ENCODE measurements at places on chromosomes 1 and 21.

DNA sequence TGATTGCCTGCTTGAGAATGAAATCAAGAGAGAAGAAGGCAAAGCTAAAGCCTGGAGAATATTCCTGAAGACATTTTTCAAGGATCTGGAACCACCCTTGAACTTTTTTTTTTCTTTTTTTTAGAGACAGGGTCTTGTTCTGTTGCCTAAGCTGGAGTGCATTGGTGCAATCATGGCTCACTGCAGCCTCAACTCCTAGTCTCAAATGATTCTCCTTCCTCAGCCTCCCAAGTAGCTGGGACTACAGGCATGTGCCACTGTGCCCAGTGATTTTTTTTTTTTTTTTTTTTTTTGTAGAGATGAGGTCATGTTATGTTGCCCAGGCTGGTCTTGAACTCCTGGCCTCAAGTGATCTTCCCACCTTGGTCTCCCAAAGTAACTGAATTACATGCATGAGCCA lies 22.2 kb upstream of the IRF2BP2 start:
- DNase-seq: no peak

GRCh38 chr1:24327891-24328290 lies 8.7 kb downstream of the GRHL3 start:
- no peak for DNase-seq

- no peak for DNase-seq
Observed at GRCh38 chr1:109482791-109483671, 674 bp upstream of the ATXN7L2 start.

DNA sequence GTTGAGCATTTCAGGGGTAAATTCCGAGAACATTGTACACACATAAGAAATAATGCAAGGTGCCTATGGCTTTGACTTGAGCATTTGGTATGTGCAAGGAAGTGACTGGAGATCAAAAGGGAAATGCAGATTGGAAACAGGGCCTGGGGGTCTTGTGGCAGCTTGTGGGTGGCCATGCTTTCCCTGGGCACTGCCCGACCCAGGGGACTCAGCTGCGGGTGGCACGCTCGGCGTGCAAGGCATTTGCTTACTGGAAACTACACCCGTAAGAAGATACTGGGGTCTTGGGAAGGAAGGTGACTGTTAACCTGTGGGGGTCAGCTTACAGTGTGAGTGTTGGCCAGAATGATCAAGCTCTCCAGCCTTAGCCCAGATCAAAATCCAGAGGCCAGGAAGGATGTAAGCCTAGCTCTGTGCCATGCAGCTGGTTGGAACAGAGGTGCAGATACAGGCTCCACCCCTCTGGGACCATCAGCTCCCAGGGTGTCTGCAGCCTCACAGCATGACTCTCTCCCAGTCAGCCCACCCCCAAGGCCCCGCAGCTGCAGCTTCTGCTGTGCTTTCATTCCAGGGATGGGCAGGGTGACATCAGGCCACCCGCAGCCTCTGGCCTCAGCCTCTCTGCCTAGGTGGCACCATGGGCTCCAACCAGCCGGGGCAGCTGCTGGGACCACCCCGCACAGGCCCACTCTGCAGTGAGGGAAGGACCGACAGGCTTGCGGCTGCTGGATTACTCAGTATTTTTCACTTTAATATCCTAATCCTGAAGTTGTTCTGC lies 55.1 kb downstream of the KIF26B start:
- DNase-seq: no peak

- no peak for DNase-seq
Observed at GRCh38 chr1:12173631-12174121, 6.9 kb downstream of the TNFRSF1B start.

GRCh38 chr1:3320246-3321152 lies 134.0 kb upstream of the ARHGEF16 start:
- DNase-seq: no peak

- DNase-seq: no peak
Observed at GRCh38 chr1:214685906-214686305, 82.9 kb downstream of the CENPF start.

DNA sequence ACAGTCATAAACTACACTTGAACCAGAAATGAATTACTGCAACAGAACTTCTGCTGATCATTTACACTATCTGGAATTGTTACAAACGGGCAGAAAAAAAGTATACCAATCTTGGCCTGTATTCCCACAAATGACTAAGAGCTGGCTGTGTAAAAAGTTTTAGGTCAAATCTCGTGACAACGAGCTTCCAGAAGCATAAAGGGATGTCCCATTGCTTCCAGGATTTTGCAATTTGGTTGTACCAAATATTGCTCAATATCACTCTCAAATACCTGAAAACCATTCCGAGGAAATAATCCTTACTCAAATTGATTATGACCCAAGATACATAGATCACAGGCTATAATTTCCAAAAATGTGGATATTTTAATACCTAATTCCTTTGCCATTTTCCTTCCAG lies 175.6 kb downstream of the TBX15 start:
- DNase-seq: no peak

GRCh38 chr1:205111354-205111753 lies 10.4 kb downstream of the RBBP5 start:
- no peak for DNase-seq

DNA sequence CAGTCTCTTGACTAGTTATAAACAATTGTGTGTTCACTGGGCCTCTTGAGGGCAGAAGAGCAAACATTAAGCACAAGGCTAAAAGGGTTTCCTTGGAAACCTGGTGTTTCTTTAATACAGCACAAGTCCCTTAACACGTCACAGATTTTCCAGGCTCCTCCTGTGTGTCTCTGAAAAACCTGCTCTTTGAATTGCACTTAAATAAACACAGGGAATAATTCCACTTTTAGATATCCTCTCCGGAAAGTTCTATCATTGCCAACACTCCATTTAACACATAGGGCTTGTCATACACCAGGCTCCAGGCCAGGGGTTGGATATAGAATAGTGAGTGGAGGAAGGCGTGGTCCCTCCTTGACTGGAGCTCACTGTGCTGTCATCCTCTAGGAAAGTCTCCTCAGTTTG lies 442.6 kb downstream of the DSCAM start:
- DNase-seq: no peak
